Cortex of kidney (tissue), 1 donor: ENCODE measurements at places on chromosomes 13 and 19.

- no peak for DNase-seq
These were observed 50.8 kb downstream of the EFNB2 start for GRCh38 chr13:106484537-106485193.

DNA sequence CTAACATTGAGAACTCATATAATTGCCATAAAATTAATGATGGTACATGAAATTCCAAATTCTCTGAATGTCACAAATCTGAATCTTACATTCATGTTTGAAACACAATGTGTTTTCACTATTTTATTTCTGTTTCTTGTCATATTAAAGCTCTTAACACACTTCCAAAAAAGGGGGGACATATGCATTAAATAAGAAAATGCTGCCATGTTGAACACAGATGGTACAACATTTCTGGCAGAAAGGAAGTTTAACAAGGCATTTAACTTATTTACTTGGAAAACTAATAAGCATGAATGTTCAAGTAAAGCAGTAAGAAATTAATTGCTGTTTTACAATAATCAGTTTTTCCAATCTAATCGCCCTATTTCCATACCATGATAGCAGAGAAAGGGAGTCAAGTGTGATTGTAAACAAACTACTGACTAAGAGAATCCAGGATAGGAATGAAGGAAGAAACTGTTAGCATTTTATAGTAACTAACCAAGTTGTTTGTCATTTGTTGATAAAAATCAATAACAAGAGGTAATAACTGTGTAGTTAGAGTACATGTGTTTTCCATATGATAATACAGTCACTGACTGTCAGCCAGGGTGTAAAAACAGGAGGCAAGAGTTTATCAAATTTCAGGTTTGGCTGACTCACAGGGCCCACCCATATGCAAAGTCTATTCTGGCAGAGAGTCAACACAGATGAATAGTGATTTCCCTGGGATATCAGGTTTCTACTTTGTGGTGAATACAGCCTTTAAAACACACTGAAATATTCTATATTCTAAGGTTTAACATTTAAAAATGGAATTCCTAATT, 5.7 kb upstream of the FOXO1 start:
- DNase-seq: no peak

DNA sequence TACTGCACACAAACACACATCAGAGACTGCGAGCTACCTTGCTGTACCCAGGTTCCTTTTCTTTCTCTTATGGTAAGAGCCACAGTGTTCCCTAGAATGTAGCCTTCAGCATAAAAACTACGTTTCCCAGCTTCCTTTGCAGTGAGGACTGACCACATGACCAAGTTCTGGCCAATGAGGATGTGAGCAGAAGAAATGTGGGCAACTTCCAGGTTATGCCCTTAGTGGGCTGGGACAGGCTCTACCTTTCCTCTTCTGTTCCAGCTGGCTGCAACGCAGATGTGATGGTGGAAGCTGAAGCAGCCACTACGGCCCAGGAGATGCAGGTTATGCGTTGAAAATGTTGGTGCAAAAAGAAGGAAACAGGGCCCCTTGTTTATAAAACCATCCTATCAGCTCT, 27.5 kb downstream of the VRK3 start:
- no peak for DNase-seq

DNA sequence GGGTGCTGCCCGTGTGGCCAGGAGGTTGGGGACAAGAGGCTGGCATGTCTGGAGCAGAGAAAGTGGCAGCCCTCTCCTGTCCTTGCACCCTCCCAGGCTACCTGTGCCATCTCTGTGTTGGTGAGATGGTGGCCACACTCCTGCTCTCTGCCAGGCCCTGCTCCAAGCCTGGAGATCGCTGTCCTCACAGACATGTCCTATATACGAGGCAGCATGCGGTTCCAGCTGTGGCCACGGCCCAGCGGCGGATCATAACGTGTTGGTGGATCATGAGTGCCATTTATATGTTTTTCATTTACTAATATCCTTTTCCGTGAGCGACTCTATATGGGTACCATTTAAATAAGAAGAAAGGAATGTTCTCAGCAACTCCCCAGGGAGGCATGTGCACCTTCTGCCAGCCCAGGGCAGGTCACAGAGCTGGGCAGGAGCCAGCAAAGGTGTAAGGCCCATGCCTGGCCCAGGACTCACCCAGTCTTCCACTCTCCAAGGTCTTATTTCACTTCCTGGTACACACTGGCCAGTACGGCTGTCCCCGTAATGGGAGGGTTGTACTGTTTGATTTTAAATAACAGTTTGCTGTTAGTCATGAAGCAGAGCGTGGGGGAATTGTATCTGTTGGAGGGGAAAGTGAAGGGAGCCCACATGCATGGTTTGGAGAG, 47.2 kb upstream of the LDLR start:
- no peak for DNase-seq

DNA sequence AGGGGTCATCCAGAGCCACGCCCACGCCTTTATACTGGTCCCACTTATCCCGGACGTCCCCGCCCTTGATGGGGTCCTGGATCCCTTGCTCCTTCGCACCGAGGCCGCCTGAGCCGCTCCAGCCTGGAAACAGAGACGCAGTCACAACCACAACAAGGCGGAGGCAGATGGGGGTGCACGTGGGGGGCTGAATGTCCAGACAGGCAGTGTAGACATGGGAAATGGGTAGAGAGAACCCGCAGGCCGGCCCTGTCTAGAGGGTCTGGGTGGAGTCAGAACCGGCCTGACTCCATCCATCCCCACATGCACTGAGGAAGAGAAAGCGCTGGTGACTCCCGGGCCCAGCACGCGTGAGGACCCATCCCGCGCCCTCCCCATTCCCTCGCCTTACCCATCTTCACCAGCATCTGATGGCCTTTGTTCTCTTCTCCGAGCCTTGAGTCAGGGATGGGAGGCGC, 23.0 kb downstream of the CHERP start:
- no peak for DNase-seq

- no peak for DNase-seq
These were observed 102.9 kb downstream of the FRY start for GRCh38 chr13:32134241-32135055.

DNA sequence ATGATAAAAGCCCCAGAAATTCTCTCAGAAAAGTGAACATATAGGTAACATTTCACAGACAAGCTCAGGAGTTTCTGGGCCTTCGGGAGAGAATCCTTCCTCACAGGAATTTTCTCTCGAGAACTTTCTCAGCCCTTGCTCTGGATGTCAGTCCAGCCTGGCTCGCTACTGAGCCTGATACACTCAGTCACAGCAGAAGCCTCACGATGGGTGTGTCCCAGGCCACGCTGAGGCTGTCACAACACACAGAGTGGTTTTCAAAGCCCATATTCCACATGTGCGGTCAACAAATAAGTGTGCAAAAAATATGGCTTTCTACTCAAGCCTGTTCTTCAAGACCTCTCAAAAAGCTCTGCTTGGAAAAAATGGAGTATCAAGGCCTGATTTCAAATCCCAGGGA, 31.5 kb upstream of the MEDAG start:
- DNase-seq: no peak

GRCh38 chr19:41951686-41952172, 7.4 kb downstream of the RABAC1 start:
- no peak for DNase-seq

- DNase-seq: no peak
These were observed 58.4 kb downstream of the COL4A1 start for GRCh38 chr13:110248449-110249143.

DNA sequence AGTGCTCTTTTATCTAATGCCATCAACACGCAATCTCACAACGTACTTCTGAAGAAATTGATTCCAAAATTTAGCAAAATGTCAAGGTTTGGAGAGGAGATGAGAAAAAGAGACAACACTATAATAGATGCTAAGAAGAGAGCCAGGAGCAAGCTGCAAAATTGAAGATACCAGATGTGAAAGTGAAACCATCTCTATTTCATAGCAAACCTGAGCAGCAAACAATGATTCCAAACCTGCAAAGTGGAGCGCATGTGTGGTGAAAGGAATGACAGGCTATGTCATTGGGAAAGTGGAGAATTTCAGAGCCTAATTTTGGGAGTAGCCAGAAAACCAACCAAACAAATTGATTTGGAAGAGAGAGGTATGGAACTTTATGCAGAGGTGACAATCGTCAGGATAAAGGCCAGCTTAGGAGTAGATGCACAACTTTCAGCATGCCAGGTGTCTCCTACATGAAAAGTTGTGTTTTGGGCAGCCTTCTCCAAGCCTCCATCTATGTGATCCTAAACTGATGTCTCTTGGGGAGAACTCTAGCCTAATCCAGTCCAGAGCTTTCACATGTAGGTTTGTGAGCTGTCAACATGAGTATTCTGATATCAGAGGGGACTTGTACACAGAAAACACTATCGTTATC, 158.4 kb upstream of the FNDC3A start:
- DNase-seq: no peak

DNA sequence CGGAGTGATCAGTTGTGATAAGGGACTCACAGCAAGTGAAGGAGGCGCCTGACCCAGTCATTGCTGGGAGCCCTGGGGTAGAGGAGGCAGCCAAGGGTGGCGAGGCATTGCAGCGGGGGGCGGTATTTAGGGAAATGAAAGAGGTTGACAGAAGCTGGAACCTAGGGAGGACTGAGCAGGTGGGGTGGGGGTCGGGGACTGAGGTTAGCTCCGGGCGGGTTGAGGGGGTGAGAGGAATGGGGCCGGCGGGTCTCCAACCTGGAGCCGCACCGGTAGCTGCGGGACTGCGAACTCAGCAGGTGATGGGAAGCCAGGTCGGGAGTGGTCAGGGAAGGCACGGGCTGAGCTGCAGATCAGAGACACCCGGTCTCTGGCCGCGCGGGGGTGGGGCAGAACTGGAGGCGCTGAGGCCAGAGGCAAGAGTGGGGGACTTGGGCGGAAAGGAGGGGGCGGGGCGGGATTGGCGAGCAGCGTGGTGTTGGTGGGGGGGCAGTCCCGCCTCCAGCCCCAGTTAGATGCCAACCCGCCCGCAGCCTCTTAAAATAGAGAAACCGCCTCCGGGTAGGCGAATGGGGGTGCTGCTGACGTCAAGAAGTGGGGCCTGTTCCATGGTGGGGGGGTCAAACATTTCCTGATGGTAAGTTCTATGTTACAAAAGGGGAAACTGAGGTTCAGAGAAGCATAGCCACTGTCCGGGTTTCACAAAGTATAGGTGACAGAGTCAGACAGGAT, 1.5 kb downstream of the MAST3 start:
- no peak for DNase-seq

DNA sequence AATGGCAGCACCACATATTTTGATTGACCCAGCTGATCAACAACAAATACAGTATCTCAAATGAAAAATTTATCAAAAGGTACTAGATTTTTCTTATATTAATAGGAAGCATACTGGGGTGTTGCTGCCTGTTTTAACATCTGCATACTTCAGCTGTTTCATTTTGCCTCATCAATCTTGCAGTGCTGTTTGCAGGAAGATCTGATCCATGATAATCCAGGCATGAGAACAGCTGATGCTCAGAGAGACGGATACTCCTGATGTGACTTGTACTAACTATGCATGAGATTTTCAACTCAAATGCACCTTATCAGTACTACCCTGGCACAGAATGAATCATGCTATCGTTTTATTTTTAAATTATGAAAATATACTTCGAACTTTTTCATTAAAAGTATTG, 2136.8 kb downstream of the PCDH9 start:
- DNase-seq: no peak

DNA sequence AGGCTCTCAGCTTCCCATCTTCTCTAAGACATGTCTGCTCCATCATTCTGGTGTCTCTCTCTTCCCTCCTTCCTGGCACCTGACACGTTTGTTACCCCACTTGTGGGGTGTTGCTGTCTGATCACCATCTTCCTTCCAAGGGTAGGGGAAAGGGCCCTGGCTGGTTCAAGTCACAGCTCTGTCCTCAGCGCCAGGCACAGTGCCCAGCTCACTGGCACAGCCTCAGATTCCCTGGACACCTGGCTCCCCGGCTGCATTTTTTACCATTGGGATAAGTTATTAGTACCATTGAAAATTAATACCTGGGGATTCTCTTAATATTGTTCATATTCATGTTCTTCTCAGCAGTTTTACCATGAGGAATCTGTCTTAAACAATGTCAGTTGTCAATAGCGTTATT, 50.8 kb upstream of the LDLR start:
- DNase-seq: no peak

DNA sequence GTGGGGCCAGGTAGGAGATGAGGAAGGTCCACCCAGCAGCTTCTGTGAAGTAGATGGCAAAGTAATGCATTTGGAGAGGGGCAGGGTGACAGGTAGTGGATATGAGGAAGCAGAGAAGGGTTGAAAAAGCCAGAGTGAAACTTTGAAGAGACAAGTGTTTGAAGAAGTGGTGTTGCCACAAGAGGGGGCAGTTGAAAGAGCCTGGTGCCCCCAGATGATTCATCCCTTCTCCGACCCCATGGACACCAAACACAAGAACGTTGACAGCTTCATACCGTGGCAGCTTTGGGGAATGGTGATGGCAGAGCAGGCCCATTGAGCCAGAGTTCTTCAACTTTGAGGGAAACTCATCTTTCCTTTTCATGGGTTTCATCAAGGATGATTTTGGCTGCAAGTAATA, 19.9 kb downstream of the IFNL3 start:
- DNase-seq: no peak

GRCh38 chr19:50159078-50159477, 4.0 kb downstream of the IZUMO2 start:
- DNase-seq: no peak

DNA sequence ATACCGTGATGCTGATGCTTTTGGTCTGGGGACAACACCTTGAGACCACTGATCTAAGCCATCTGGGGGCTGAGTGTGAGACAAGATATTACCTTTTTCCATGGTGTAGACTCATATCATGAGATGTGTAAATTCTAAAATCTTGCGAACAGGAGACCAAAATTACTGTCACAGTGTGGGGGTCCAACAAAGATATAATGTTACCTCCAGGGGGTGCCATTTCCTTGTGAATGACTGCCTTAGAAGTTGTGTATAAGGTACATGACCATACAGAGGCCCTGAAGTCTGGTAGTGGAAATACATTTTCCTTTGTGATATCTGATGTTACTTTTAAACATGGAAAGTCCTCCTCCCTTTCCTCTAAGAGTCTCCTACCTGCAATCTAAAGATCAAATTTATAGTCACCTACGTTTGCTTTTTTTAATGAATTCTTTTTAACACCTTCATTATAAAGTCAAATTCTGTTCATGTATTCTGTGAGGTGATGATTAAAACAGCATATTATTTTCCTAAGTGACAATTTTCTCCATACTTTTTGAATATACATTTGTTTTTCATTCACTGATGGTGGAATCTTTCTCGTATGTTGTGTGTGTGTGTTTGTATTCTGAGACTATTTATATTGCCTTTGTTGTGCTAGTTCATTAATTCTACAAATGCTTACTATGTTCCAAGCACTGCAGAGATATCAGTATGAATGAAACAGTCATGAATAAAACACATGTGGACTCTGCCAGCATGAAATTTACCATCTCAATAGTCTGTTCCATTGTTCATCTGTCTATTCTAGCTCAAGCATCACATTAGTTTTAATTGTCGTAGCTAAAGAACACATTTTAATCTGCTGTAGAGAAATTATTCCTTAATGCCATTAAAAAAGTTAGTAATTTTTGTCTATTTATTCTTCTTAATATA, 113.7 kb downstream of the RFC3 start:
- DNase-seq: no peak

DNA sequence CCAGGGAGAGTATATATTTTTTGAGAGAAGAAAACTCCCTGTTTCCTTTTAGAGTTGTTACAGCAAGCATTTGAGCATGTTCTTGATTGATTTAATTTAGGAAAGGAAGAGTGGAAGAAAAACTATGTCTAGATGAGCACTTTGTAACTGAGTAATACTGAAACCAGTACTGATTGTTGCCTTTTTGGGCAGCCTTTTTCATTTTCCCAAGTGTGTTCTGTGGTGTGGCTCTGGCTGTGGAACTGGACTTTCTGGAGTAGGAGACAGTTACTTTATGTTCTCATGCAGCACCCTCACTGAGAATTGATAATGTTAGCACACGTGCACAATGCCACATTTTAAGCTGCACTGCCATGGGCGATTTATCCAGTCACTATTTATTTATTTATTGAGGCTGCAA, 211.5 kb downstream of the LMO7 start:
- no peak for DNase-seq
